ENCODE measurements at places on chromosomes 11 and 22.

DNA sequence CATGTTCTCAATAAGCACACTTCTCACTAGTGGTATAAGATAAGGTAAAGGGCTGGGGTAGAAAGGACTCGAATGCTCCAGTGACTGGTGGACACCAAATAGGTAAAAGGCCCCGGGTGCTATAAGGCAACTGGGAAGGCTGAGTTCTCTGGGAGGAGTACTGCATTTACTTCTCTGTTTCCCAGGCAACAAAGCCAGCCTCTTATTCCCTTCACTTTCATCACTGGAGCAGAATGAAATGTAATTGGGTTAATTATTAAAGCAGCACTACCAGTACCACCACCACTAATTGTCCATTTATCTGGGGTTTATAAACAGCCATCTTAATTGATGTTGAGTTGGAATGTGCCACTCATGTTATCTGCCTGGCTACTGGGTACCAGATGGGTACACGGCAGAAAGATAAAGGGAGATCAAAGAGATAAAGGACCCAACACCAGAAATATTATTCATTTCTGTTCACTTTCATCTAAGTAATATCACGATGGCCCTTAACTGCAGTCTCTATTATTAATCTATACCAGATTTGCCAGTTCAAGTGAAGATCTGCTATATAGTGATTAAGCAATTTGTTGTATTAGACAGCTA is 94.4 kb upstream of the CHRM4 start:
- no peak for DNase-seq

- no peak for DNase-seq
Observed at GRCh38 chr11:110763249-110764011, 51.2 kb upstream of the ARHGAP20 start.

- DNase-seq, result peak; percentile 58
Observed at GRCh38 chr22:17753401-17753989, 20.8 kb downstream of the BID start.

DNA sequence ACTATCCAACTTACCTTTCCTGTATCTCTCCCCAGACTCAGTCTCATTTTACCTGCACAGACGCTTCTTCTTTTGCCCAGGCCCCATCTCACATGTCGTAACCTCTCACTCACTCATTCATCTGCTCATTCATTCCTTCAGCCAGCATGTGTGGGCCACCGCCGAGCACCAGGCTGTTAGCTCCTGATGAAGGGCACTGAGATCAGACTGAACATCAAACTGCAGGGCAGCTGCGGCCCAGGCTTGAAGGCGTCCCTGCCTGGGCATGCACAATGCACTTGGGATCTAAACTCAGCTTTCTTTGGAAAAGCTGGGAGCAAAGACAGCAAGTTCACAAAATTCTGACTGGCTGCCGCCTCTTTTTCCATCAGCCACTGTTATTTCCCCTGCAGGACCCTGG is 1456.3 kb downstream of the BRD1 start:
- no peak for DNase-seq

DNA sequence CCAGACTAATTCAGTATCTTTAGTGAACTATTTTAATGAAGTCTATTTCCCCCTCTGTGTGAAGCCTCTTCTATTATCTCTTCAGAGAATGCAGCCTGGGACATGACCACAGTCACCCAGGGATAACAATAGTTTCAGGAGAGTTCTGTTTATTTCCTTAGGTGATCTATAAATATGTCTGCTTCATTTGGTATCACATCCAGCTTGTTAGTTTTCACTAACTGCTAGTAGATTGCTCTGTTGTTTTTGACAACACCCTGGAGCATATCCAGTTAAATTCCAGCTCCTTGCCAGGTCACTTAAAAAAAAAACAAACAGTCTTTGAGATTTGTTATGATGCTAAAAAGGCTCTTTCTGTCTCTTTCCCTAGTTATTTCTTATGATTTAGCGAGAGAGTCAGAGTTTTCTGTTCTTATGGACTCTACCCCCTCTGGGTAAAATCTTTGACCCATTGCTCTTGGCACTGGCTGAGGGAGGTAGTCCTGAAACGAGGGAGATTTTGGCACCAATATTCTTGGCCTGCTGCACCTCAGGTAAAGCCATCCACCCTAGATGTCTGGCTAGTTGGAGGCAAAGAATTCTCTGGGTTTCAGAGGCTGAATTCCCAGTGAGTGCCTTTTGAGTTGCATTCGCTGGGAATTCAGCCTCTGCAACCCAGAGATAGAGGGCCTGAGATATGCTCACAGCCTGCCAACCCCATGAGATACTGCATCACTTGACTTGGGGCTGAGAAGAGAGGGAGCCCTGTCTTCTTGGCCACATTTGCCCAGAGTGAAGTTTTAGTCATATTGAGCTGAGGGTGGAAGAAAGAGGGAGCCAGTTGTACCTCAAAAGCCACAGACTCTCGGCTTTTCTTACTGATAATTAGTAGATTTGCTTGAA is 159.1 kb downstream of the PGR start:
- DNase-seq, result peak; percentile 64

DNA sequence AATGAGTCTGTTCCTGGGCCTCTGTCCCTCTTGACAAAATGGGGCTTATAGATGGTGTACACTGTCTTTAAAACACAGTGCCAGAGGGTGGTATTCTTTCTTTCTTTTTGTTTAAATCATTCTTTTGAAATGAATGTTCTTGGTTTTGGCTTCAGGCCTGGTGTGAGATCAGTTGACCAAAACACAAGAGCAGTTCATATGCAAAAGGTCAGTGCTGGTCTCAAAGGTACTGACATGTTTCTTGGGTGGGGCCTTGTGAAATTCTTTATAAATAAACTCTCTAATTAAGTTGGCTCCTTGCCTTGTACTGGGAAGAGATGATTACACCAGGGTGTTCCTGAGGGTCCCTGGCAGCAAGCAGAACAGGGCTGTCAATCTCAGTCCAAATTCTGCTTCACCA is 110.0 kb downstream of the FBXO7 start:
- no peak for DNase-seq

All from hematopoietic multipotent progenitor cell treated with erythropoietin and hydrocortisone succinate and interleukin-3 and kit ligand, for 8 days (in vitro differentiated cells).